ENCODE measurements at places on chromosomes 4 and X.

- DNase-seq, result peak; percentile 89
These were observed 57.6 kb downstream of the PROM1 start for GRCh38 chr4:16026160-16026761.

DNA sequence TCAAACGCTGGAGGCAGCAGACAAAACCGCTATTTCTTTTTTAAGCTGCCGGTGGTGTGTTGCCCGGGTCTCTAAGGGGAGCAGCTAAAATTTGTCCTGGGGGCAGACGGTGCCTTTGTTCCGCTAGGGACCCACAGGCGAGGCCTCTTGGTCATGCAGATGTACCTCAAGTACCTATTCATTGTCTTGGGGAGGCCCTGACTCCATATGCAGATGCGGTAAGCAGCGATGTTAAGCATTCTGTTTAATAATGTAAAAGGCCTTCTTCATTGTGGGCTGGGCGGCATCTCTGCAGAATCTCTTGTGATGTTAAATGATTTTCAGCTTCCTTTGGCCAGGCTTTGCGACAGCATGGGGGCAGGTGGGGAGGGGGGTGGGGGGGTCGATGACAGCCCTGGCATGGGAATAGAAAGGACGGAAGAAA lies 98.9 kb upstream of the PJA1 start:
- peak; percentile 24 for DNase-seq

DNA sequence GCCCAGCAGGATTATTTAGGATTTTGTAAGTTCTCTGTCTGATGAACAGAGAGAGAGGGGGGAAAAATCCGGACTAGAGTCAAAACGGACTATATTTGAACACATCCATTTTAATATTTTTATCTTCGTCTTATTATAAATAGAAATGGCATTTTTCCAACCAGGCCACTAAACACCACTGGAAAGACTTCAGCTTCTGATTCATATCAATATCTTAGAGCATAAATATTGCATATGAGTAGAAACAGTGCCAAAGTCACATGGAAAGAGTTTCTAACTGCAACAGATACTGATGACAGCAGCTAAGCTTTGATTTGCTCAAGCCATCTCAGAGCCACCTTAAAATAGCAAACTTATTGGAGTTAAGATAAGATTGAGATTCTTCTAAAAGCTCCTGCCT lies 456 bp downstream of the PPARGC1A start:
- peak; percentile 52 for DNase-seq

GRCh38 chr4:141132072-141132708 lies 1.1 kb downstream of the RNF150 start:
- DNase-seq, result no peak

DNA sequence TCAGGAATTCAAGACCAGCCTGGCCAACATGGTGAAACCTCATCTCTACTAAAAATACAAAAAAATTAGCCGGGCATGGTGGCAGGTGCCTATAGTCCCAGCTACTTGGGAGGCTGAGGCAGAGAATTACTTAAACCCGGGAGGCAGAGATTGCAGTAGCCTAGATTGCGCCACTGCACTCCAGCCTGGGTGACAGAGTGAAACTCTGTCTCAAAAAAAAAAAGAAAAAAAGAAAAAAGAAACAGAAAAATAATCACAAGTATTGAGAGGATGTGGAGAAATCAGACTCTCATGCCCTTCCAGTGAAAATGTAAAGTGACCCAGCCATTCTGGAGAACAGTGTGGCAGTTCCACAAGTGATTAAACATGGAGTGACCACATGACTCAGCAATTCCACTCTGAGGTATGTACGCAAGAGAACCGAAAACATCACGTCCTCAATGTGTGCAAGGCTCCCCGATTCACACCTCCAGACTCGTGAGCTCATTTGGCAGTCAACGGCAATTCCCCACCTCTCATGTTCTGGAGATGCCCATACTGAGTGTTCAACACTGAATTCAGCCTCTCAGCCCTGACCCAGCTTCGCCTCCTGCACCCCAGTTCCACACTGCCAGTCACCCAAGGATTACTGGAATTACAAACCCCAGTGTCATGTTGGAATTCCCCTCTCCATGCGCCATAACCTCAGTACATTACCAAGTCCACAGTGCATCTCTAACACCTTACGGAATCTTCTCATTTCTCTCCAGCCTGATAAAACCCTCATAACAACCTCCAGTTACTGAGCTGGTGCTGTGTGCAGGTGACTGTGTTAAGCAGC lies 21.1 kb downstream of the ACOX3 start:
- DNase-seq, result no peak

- DNase-seq, result peak; percentile 85
These were observed 66.9 kb downstream of the ARHGEF38 start for GRCh38 chr4:105619188-105619931.

DNA sequence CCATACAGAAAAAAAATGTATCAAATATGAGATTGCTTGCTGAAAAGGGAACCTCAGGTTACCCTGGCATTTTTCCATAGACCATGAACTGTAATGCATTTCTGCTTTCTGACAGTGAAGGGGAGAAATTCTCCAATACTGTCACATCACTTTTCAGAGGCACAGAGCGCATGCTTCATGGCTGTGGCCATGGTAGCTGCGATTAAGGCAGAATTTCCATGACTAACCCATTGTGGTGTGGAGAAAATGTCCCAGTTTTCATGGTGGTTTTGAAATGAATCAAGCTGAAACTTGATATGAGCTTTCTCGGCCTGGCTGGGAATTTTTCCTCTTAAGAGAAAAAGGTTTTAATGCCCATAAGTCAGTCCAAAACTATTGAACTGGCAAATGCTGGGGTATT lies 39.5 kb upstream of the MAP3K15 start:
- no peak for DNase-seq

DNA sequence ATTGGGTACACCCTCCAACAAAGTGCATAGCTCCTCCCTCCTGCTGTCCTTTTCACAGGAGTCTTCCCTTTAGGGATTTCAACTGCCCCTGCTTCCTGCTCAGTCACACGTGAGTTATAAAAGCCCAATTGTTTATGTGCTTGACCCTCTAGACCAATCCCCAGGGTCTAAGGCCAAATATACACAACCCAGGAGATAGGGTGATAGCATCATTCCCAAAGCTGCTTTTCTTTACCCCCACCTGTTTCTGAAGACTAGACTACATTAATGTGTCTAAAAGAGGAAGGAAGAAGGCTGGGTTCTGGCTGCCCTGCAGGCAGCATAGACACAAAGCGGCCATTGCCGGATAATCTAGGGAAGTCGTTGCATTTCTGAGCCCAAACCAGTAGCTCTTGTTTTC lies 526.7 kb upstream of the FRG1 start:
- no peak for DNase-seq

GRCh38 chr4:26173619-26174018 lies 147.2 kb upstream of the RBPJ start:
- DNase-seq, result no peak

DNA sequence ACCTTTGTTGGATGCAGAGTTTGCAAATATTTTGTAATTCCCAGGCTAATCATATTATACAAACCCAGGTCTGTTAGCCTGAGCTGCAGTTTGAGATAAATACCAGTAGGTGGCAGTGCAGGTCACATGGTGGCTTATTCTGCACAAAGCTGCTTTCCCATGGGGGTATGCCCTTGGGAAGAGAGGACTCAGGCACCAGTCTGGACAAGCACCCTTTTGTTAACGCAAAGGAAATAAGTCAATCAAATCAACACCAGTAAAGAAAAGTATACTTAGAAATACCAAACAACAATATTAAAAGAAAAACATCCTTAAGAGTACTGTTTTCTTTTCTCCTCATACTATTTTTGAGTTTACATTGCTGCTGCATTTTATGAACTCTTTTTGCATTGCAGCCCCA lies 389.0 kb upstream of the ZFP42 start:
- DNase-seq, result peak; percentile 24

GRCh38 chrX:55489314-55490009 lies at the start of gene USP51:
Gene USP51 (minus strand): TSS chrX:55489848. CDS start chrX:55488939, 909 bp downstream.
- peak; percentile 37 for DNase-seq

DNA sequence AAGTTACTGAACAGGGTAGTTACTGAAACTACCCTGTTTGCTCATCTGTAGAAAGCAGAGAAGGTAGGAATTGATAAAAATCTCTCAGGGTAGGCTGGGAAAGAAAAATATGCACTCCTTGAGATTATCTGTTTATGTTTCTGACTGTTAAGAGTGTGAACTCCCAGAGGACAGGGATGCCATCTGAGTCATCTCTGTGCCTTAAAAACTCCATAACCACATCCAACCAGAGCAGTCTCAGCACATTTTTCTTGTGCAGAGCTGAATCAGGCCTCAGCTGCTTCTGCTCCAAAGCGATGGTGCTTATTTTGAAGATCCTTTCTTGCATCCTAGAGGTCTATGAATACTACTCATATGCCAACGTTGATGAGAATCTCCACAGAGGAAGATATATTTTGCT lies 9.9 kb downstream of the CENPVL3 start:
- no peak for DNase-seq

GRCh38 chr4:143554728-143555597 lies 41.5 kb downstream of the SMARCA5 start:
- DNase-seq, result no peak

DNA sequence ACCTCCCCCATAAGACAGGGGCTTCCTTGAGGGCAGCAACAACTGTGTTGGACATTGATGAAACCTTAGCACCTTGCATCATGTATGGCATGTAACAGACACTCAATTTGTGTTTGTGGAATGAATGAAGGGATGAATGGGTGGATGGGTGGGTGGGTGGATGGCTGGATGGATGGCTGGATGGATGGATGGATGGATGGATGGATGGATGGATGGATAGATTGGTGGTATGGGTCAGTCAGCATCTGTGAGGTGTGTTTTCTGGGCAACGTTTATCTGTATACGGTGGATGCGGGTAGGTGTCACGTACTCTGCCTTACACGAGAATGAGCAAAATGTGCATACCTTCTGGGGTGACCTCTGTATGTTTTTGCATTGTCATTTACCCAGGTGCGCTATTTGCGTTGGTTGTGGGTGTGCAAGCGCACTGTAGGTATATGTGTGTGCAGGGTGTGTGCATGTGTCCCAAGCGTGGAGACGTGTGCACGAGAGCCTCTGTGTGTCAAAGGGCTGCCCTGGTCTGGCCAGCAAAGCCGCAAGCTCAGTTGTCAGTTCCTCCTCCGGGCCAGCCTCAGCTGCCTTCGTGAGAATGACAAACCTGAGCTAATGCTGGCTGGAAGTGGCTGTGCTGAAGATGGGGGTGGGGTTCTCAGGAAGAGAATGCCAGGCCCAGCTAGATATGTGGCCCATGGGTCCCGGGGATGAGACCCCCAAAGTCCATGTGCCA lies 26.5 kb downstream of the ELF4 start:
- DNase-seq, result no peak

DNA sequence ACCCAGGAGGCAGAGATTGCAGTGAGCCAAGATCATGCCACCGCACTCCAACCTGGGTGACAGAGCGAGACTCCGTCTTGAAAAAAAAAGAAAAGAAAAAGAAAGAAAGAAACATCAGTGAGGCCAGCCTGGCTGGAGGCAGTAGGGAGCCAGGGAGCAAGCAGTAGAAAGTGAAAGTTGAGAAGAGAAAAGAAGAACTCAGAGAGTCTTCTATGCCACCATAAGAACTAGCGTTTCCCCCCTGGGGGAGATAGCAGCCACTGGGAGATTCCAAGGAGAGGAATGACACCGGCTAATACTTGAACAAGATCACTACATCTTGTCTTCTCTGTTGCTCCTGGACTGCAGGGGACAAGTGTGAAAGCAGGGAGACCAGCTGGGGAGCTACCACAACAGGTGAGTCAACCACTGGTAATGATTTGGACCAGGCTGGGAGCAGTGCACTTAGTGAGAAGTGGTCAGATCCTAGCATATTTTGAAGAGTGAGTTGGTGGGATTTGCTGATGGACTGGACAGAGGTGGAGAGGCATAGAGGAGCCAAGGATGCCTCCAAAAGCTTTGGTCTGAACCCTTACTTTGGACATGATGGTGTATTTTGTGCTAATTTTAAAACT lies 33.4 kb downstream of the SLC2A9 start:
- no peak for DNase-seq

GRCh38 chrX:131918839-131919238 lies 104.3 kb upstream of the STK26 start:
- no peak for DNase-seq

- DNase-seq, result no peak
These were observed 46.1 kb downstream of the RAB40AL start for GRCh38 chrX:102983205-102983604.

DNA sequence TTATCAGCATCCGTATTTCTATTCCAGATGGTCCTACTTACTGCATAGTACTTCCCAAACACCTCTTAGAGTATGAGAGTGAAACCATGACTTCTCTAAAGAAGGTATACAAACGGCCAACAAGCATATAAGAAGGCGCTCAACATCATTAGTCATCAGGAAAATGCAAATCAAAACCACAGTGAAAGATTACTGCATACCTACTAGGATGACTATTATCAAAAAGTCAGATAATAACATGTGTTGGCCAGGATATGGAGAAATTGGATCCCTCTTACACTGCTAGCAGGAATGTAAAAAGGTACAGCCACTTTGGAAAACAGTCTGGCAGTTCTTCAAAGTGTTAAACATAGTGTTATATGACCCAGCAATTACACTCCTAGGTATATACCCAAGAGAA lies 215.3 kb upstream of the CXorf66 start:
- DNase-seq, result no peak
